ENCODE measurements at places on chromosomes 2 and 18.
A peak's percentile ranks its signal among the peaks of the same experiment; 100 is the strongest.

DNA sequence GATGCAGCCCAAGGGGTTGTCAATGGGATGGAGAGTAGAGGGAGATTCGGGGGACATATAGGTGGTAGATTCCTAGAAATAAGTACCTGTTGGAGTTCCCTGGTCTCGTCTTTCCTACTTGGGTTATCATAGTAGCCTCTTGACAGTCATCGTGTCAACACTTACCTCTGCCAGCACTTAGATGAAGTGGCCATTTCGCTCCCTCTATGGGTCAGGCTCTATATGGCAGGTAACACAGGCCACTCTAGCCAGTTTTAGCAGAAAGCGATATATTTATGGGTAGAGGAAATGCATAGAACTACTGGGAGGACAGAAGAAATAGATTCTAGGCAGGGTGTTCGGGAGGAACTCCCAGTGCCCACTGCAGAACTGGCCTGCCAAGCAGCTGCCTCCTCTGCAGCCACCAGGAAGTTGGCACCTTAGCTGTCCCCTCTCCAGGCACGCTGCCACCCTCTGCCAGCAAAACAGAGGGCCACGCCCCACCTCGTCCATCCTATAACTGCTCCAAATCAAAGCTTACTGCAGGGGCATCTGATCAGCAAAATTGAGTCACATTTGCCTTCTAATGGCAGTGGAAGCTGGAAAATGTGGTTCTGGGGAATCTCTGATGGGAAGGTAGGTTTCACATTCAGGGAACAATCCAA, 181.3 kb downstream of the INSIG2 start:
- no peak for DNase-seq

GRCh38 chr2:191318037-191318728, 73.0 kb downstream of the MYO1B start:
- DNase-seq, result no peak

- peak; percentile 94 for DNase-seq
These were observed at the start of gene DNAJC10 for GRCh38 chr2:182715892-182716649. DNAJC10 (plus strand) TSS chr2:182716257; CDS start chr2:182718087, 1,830 bp downstream.

DNA sequence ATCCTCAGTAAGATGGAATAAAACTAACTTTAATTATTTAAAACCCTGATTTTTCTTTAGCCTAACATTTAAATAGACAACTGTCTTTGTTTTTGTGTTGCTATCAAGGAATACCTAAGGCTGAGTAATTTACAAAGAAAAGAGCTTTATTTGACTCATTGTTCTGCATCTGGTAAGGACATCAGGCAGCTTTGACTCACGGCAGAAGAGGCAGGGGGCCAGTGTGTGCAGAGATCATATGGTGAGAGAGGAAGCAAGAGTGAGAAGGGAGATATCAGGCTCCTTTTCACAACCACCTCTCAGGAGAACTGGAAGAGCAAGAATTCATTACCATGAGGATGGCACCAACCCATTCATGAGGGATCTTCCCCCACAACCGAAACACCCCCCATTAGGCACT, 64.6 kb upstream of the TFPI start:
- no peak for DNase-seq

DNA sequence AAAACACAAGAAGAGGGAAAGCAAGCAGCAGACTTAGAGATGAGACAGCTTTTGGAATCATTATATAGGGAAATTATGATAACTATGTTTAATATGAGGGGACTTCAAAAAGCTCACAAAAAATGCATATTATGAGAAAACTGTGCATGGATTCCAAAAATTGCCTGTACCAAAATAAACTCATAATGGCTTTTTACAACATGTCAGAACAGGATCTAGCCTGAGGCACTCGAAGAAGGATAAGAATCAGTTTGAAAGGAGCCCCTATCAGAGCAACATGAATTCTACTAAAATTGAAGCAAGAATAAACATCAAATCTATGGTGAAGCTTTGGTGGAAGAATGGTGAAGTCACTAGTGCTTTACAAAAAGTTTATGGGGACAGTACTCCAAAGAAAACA, 187.4 kb downstream of the RDH14 start:
- no peak for DNase-seq

DNA sequence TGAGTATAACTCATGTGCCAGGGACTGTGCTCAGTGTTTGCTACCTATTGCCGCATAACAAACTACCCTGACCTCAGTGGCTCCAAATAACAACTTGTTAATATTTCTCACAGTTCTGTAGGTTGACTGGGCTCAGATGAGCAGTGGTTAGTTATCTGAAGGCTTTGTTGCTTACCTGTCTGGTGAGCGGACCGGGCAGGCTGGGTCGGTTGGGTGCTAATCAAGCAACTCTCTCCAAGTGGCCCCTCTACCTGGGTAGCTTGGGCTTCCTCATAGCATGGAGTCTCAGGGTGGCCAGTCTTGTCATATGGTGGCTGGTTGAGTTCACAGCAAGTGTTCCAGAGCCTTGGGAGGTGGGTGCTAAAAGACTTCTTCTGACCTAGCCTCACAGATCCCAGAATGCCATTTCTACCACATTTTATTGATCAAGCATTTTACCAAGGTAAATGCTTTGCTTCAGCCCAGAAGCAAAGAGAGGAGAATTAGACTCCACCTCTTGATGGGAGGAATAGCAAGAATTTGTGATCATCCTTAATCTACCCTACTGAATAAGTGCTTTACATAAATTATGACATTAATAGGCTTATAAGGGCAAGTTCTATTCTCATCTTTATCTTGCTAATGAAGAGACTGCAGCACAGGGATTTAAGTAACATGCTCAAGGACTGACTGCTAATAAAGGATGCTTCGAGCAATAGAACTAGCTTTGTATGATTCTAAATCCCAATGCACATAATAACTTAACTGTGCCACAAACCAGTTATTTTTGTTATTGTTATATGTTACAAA, 16.9 kb downstream of the RAB31 start:
- no peak for DNase-seq

- DNase-seq, result no peak
These were observed 374.4 kb downstream of the PTPRM start for GRCh38 chr18:7941533-7941932.

DNA sequence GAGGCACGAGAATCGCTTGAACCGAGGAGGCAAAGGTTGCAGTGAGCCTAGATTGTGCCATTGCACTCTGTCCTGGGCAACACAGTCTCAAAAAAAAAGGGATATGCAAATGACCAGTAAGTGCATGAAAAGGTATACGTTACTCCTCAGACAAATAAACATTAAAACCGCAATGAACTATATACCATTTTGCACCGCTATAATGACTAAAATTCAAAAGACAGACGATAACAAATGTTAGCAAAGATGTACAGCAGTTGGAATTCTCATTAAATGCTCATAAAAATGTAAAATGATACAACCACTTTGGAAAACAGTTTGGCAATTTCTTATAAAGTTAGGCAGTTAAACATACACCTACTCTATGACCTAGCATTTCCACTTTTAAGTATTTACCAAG, 67.4 kb upstream of the MSH6 start:
- DNase-seq, result no peak

GRCh38 chr2:10034333-10035052, 8.9 kb upstream of the KLF11 start:
- DNase-seq, result no peak

- DNase-seq, result peak; percentile 77
These were observed 72.4 kb upstream of the YWHAQ start for GRCh38 chr2:9703085-9703678.

DNA sequence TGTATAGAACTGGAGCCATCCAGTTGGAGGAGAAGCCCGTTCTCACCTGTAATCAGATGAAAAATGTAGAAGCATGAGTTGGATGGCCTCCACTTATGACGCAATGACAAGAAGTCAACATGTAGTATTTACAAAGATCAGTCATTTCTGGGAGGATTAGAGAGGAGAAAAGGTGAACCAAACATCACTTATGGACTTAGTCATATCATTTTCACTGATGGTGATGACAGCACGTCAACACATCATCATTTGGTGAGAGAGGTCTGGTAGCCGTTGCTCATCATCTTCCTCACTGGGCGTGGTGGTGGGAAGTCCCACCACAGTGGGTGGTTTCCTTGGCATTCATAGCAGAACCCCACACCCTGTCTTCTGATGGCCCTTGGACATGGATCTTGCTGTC, 264.2 kb upstream of the EPAS1 start:
- DNase-seq, result no peak

DNA sequence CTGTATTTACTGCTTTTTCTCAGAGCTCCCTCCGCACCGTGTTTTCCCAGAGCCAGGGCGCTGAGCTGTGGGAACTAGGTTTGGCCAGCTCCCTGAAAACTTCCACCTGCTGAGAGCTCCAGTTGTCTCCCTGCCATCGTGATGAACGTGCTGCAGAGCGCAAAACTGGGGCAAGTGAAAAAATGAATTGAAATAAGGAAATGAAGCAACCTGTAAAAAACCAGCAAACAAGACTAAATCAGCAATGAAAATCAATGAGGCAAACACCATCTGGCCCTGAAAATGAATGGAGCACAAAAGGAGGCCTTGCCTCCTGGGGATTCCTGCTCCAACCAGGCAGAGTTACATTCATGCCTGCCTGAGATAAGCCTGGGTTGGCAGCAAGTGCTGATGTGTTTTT, 129.9 kb downstream of the MARCHF4 start:
- DNase-seq, result no peak

DNA sequence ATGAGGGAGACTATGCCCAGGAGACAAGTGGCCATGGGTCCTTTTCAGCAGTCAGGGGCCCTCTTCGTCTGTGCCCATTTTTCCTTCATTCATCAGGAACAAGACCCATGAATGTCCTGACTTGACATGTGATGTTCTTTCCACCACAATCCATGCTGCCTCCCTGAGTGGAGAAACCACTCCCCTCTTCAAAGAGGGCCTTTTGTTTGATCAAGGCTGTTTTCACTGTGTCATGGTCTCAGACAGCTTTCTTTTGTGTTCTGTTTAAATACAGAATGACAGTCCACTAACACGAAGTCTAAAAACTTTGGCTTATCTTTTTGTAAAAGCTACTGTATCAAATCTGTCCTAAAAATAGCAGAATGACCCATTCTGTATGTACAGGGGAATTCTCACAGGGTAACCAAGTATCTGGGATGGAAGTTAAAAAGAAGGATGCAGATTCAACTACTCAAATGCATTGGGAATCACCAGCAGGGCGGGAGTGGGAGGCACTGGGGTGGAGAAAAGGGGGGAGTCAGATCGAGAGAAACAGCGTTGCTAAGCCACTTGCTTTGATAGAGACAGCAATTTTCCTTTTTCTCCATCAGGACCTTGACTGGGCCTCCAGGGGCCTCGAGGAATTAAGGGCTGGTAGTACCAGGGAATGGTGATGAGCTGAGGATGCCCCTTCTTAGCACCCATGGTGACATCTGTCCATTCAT, 13.9 kb downstream of the LRP2 start:
- no peak for DNase-seq

- no peak for DNase-seq
These were observed 465.3 kb upstream of the NRP2 start for GRCh38 chr2:205217004-205217403.

- DNase-seq, result no peak
These were observed 4.9 kb upstream of the WNT10A start for GRCh38 chr2:218875692-218876246.

- DNase-seq, result no peak
These were observed 48.0 kb upstream of the RAB1A start for GRCh38 chr2:65177751-65178442.

DNA sequence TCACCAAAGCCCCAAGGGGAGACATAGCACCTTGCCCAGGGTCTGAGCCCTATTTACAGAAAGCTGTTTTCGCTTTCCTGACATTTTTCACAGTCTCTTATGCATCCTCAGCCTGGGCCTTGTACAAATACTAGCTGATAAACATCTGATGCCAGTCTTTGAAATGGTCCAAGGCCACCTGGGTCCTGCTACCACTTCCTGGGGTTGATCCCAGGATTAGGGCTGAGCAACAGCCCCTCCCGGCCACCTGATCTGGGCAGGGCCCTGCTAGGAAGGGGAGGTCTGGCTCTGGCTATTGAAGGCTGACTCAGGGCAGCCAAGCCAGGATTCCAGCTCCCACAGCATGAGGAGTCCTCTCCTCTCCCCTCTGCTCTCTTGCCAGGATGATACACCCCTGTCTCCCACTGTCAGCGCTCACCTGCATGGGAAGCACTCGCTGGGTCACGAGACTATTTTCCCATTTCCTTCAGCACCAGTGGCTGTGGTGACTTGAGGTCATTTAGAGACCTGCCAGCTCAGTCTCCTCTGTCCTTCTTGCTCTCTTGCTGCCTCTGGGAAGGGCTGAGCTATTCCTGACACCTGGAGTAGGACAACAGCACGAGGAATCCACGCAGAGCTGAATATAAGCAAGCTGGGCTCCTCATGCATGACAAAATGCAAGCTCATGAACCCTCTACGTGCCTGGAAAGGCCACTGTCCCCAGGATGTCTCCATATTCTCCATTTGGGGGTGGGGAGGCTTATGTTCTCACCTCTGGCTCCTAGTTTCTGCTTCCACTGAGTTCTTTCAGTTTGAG, 53.0 kb upstream of the LGALSL start:
- no peak for DNase-seq

DNA sequence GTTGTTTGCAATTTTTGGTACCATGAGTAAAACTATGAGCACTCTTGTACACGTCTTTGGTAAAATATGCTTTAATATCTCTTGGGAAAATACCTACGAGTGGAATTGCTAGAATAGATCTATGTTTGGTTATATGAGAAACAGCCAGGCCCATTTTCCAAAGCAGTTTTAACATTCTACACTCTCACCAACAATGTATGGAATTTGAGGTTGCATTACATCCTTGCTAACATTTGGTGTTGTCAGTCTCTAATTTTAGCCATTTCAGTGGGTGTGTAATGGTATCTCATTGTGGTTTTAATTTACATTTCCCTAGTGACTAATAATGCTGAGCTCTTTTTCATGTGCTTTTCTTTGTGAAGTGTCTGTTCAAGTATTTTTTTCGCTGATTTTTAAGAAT, 118.9 kb upstream of the TCF4 start:
- no peak for DNase-seq

- no peak for DNase-seq
These were observed 41.7 kb upstream of the ELOA2 start for GRCh38 chr18:47077111-47077510.

- DNase-seq, result no peak
These were observed 48.9 kb upstream of the ATG16L1 start for GRCh38 chr2:233202531-233202944.

- no peak for DNase-seq
These were observed 25.4 kb downstream of the CENPA start for GRCh38 chr2:26811261-26811660.

GRCh38 chr18:45328296-45328695, 287.0 kb upstream of the SLC14A2 start:
- DNase-seq, result no peak
